SK-N-SH treated with all-trans-retinoic acid at 6 μM for 48 hours (cell line): ENCODE measurements at places on chromosomes 5 and 9.

GRCh38 chr9:122821278-122821943, 7.0 kb downstream of the PDCL start:
- no peak for ATAC-seq

DNA sequence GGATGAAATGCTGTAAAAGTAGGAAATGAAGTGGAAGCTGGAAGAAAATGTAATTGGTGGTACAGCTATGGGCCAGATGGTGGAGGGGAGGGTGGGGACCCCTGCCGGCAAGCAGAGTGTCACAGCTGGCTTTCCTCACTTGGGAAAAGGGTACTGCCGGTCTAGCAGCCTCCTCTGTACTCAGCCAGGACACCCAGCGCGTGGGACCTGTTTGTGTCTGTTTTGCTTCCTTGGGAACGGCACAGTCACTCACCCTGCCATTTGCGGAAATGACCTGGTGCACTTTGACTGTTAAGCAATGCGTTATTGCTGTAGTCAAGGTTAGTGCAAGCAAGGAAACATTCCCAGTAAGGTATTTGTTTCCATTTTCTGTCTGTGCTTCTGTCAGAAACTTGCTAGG, 10.1 kb downstream of the TMEM252 start:
- ATAC-seq: no peak

DNA sequence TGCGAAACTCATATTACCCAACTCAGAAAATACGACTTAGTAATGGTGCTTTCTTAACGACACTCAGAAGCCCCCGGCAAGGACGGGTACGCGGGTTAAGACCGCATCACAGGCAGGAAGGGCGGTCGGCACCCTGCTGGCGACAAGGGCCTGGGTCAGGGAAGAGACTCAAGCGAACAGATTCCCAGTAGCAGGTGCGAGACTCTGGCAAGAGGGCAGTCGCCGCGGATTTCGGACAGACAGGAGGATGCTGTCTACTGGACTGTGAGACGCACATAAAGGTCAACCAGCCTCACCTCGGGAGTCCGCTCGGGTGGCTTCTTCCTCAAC, 398 bp downstream of the RAPGEF6 start:
- peak; percentile 55 for ATAC-seq

DNA sequence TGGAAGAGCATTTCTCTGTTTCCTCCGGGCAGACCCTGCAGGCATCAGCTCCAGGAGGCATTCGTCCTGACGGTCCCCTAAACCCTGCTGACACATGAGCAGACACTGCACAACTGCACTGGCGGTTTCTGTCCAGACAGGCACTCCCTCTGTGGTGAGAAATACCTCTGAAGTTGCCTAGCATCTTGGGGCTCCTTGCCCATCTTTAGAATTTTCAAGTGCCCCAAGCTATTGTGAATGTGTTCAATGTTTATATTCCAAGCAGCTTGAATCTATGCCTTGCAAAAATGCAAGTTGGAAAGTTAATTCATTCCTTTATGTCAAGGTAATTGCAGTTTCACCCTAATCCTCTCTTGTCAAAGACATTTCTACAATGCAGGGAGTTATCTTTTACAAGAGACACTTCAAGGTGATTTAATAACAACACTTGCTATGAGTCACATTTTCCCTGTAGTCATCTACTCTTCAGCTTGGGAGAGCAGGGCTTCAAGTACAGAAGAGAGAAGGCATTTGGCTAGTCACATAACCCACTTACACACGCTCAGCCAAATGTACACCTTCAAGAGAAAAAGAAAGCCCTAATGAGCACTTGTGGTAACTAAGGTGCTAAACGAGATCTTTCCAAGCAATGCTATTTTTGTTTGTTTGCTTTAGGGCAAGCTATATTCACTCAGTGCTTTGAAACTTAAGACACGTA, 302.5 kb downstream of the MLLT3 start:
- peak; percentile 37 for ATAC-seq

- ATAC-seq: no peak
Observed at GRCh38 chr9:105994970-105995369, 300.6 kb downstream of the TMEM38B start.

- ATAC-seq: no peak
Observed at GRCh38 chr9:8762479-8763085, 963.0 kb upstream of the DMAC1 start.

GRCh38 chr9:98686961-98687855, 21.5 kb downstream of the GABBR2 start:
- ATAC-seq: no peak

GRCh38 chr5:52743012-52743411, 44.7 kb upstream of the ITGA1 start:
- ATAC-seq: no peak

DNA sequence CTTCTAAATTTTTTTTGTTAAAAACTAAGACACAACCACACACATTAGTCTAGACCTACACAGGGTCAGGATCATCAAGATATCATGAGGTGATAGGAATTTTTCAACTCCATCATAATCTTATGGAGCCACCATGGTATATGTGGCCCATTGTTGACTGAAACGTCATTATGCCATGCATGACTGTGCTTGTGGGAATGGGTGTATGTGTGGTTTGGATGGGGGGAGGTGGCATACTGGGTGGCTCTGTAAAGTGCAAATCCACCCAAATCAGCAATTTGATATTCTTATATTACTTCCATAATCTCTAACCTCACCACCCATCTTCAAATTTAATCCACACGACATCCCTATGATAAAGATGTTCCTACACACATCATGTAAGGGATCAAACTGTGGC, 21.0 kb downstream of the ADRB2 start:
- no peak for ATAC-seq

- no peak for ATAC-seq
Observed at GRCh38 chr9:134112561-134112960, 23.3 kb upstream of the WDR5 start.

- no peak for ATAC-seq
Observed at GRCh38 chr5:54463713-54464112, 8.2 kb downstream of the HSPB3 start.

DNA sequence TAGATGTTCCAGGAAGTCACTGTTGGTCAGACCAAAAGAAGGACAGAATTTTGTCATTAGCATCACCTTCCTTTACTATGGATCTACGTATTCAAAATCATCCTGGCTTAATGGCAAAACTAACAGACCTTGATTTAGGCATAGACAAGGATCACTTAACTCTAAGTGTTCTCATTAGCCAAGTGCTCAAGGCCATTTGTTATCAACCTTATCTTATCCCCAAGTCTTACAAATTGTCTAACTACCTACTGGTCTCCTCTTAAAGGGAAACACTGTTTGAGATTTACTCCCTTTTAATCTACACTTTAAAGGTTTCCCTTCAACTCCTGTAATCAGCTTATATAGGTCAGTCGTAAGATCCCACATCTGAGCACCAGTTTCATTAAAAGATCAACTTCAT, 1197.5 kb upstream of the C9orf72 start:
- no peak for ATAC-seq
